Uterus (tissue), 4 donors: ENCODE measurements at places on chromosomes 12 and 14. TPM values are rescaled to one million over a fixed set of nuclear protein-coding genes. Genes with fewer than 3 reads are reported as not detected.

LBHD2 gene
- total RNA-seq: not detected

KRT83 gene
- not detected for total RNA-seq

TPH2 gene
- total RNA-seq: not detected

GALNT4 gene
- 3.8 TPM for total RNA-seq

SDS gene
- not detected for total RNA-seq

RNASE3 gene
- total RNA-seq: not detected

BCL2L2 gene
- total RNA-seq: 16.7 TPM

MYF5 gene
- total RNA-seq: not detected

LPAR5 gene
- not detected for total RNA-seq

RFX4 gene
- total RNA-seq: not detected

SERPINA9 gene
- not detected for total RNA-seq

FGD6 gene
- 25.3 TPM for total RNA-seq

CCDC77 gene
- total RNA-seq: 17.5 TPM

KRT6B gene
- not detected for total RNA-seq

CCND2 gene
- total RNA-seq: 49.4 TPM

SPX gene
- not detected for total RNA-seq

CYP46A1 gene
- 0.26 TPM for total RNA-seq

PPP1R3E gene
- total RNA-seq: 3.3 TPM

DEGS2 gene
- 26.6 TPM for total RNA-seq

GLT1D1 gene
- total RNA-seq: 2.9 TPM

SDR9C7 gene
- total RNA-seq: 0.49 TPM

CLEC9A gene
- 0.90 TPM for total RNA-seq

SLC38A4 gene
- 1.9 TPM for total RNA-seq

NANOG gene
- not detected for total RNA-seq

AQP6 gene
- total RNA-seq: not detected

FAM90A1 gene
- not detected for total RNA-seq
